ENCODE measurements at places on chromosomes 3 and 15. TPM values are rescaled to one million over a fixed set of nuclear protein-coding genes. Genes with fewer than 3 reads are reported as not detected.

DNA sequence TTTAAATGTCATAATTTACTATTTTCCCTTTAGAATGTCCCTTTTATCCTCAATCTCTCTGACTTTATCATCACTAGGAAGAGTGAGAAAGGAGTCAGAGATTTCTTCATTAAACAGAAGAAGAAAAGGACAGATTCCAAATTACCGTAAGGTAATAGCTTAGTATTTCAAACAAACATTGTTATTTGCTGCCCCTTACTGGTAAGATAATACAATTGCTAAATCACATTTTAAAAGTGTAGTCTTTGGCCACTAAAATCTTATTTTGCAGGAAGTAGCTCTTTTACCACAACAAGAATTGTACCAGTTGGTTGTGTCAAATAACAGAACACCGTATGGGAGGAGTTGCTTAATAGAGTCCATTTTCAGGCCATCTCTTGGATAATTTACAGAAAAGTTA, 53.7 kb downstream of the CGGBP1 start:
- DNase-seq, result peak; percentile 45

Gene ACOX2
- polyA plus RNA-seq, result 10.7 TPM

Gene PLCH1
- 0.03 TPM for polyA plus RNA-seq

GRCh38 chr3:157333551-157333991, 103.1 kb upstream of the PTX3 start:
- no peak for DNase-seq

Gene ADAMTS9
- polyA plus RNA-seq, result 6.5 TPM

Gene PLEKHO2
- polyA plus RNA-seq, result 23.9 TPM

- peak; percentile 73 for DNase-seq
Measured at GRCh38 chr15:72199721-72200212, 2.2 kb upstream of the GRAMD2A start.

GRCh38 chr3:64074060-64074459, 50.8 kb upstream of the PSMD6 start:
- DNase-seq, result no peak

- no peak for DNase-seq
Measured at GRCh38 chr3:81799403-81799802, 38.0 kb upstream of the GBE1 start.

DNA sequence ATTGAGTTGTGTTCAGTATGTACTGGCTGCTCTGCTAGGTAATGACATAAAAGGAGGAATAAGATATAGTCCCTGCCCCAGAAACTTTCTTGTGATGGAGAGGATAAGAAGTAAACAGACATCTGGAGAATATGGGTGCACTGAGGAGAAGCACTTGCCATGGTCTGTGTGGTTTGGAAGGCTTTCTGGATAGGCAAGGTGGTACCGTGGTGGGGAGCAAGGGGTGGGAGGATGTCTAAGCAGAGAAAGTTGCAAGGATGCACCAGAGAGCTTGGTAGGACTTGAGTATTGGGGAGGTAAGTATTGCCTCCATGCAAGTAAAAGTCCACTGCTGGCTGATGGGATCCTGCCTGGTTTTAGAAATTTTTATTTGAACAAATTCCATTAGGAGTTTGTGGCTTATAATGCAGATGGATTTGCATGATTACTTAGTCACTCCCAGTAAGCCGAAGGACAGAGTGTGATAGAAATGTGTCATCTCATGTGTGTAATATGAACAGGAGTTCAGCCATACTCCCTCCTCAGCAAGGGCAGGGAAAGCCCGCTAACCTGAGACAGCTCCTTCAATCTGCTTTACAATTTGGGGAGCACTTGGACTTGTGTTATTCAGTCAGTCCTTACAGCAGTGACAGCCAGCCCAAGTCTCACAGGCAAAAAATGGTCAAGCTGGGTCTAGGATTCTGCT, 53.6 kb downstream of the CLSTN2 start:
- DNase-seq, result no peak

DNA sequence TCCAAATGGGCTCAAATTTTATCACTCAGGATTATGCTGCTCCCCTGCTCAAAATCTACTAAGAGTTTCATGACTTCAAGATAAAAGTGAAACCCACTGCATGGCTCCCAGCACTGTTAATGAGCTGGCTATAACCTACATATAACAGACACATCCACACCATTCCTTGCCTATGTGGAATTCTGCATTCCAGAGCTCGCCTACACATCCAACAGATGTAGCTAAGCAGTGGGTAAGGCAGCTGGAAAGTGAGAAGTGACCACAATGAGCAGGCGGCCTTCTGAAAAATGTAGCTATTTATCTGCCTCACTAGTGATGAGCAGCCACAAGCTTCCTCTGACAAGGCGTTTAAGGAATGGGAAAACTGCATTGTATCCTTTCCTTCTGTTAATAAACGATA, 92.0 kb upstream of the TRIM42 start:
- no peak for DNase-seq

DNA sequence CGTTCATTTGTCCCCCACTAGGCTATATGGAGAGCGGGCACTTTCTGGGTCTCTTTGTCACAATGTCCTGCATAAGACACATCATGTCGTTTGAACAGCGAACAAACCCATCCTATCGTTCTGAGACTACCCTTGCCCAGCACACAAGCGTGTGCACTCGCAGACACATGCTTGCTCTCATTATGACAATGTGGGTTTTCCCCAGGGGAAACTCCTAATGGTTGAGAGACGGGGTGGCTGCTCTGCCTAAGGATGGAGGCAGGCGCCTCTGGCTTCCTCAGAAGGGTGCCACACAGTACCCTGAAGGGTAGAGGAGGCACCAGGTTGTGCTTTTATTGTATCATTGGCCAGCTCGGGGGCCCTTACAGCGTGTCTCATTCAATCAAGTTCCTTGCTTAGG, 51.0 kb upstream of the MYZAP start:
- no peak for DNase-seq

DNA sequence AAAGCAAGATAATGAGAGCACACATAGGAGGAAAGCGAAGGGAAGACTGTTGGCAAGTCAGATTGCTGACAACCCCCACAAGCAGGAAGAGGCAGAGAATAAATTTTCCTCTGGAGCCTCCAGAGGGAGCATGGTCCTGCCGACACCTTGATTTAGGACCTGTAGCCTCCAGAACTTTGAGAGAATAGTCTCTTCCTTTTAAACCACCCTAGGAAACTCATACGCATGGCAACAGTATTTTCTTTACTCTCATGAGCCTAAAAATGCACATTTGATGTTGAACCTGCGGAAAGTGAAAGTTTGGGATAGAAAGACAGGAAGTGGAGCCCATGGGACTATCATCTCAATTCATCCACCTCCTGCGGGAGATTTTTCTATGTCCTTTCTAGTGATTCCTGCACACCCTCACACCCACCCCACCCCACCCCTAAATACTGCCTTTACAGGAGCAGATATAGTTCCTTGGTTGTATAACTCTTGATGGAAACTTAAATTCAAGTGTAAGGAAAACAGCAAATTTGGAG, 116.7 kb upstream of the LPP start:
- DNase-seq, result peak; percentile 43

Gene OCA2
- not detected for polyA plus RNA-seq

DNA sequence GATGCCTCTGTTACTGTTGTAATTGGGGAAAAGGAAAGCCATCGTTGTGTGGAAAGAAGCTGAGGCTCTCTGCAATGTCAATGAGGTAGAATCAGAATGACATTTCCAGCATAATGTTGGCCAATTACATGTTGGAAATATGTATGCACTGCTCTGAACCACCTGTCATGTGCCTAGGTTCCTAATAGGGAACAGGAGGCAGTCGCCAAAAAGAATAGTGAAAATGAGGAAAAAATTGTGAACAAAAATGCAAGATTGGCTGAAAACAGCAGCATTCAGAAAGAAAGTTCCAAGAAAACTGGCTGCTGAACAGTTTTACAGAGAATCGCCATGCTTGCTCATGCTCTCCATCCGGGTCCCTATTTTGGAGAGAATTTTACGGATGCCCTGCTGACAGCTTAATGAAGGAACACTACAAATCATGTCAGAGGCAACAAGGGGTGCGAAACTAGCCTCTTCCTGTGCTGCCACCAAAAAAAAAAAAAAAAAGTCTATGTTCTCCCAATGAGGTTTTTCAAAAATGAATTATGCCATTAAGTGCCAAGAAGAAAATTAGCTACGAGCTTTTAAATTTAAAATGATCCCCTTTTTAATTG, 305.9 kb upstream of the ARRDC4 start:
- DNase-seq, result no peak

DNA sequence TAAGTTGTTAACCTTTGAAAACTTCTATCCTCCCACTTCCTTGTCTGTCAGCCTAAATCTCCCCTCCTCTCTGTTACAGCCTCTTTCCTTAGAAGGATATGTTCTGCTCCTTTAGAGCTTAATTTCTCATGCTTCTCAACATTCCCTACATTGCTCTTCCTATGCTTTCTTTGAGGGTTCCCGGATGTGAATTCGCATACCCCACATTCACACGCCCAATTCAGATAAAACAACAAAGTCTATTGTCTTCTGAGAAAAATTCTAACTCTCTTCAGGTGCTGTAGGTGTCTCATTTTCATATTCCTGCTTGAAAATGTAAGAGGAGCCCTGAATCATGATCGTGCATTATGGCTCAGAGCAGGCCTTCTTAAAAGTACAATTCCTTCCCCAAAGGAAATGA, 171.8 kb upstream of the DPH6 start:
- DNase-seq, result no peak
